Stimulated activated CD4-positive, alpha-beta T cell treated with anti-CD3 and anti-CD28 coated beads, TNF-alpha, amount 100 ng/mL, for 4 hours (primary cell): ENCODE measurements at places on chromosomes 2 and 18.

DNA sequence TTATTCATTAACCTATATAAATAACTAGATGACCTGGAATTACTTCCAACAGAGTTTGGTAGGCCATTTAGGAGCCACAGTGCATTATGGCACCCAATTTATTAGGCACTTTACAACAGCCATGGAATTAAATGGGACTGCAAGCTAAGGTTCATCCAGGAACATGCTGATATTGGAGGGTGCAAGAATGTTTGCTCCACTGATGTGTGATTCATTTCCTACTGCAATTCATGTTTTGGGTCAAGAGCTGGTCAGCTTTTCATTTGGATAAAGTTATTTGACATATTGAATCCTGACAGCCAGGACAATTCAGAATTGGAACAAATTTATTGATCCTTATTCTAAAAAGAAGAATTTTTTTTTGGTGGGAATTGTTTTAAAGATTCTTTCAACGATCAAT, 11.8 kb upstream of the LYPD1 start:
- DNase-seq = no peak

DNA sequence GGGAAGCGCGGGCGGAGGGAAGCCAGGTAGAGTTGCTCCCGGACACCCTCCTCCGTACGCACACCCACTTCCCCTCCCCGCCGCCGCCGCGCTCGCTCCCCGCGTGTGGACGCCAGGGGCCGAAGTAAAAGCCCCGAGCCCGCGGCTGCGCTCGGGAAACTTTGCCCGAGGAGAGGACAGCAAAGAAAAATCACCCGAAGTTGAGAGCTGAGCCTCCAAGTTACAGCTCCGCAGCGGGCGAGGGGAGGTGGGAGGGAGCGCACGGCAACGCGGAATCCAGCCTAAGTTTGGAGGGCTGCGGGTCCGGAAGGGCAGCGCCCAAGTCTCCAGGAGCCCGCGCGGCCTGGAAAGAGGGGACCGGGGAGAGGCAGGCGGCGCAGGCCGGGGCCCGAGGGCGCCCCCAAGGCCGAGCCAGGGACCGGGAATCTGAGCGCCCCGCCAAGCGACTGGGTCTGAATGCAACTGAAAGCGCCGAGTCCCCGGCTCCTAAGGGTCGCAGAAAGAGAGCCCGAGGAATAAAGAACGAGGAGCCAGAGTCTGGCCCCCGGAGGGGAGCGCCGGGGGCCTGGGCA, 706 bp upstream of the BCL11A start:
- no peak for DNase-seq

GRCh38 chr2:234145057-234145456, 94.6 kb downstream of the SPP2 start:
- DNase-seq = no peak

- DNase-seq = no peak
Measured at GRCh38 chr18:907885-908757, 3.5 kb downstream of the ADCYAP1 start.

GRCh38 chr2:52082646-52083045, 1050.7 kb upstream of the NRXN1 start:
- DNase-seq = no peak

- DNase-seq = no peak
Measured at GRCh38 chr18:37265382-37265781, 300.2 kb downstream of the CELF4 start.

DNA sequence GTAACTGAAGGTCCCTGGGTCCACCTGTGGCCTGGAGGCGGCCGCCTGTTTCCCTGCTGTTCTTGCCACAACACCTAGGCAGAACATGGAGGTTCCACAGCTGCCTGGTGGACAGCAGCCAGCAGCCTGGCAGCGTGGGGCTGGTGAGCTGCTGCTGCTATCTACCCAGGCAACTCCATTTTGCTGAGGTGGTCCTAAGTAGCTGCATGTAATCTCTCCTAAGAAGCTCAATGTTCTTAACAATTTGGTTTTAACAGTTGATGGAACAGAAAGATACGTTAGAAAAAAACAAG, 66.7 kb downstream of the NDUFA10 start:
- DNase-seq = no peak

- DNase-seq = no peak
Measured at GRCh38 chr18:26415631-26416030, 132.7 kb downstream of the KCTD1 start.

DNA sequence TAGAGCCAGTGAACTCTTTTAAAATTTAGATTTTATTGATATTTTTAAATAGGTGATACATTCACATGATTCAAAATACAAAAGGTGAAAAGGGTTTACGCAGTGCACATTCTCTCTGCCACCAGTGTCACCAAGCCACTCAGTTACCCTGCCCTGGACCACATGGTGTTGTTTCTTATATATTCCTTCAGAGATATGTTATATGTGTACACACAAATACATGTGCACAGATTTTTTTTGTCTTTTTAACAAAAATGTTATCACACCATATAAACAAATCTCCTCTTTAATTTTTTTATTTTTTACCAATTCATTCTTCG, 26.2 kb downstream of the SERPINB4 start:
- no peak for DNase-seq

- no peak for DNase-seq
Measured at GRCh38 chr2:136286423-136286822, 168.5 kb upstream of the CXCR4 start.

DNA sequence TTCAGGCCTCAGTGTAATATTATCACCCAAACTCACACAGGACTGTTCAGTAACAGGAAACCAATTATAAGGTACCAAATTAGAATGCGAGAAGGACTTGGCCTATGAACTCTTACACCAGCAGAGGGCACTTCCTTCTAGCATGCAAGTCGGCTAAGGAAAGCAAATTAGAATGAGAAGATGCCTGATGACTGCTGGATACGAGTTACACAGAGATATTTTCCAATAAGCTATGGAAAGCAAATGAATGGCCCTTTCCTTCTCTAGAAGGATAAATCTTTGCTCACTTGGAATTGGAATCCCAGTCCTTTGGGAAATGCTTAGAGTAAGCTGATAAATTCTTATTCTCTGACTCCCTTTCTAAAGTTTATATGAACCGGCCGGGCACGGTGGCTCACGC, 109.8 kb downstream of the AP1S3 start:
- no peak for DNase-seq

DNA sequence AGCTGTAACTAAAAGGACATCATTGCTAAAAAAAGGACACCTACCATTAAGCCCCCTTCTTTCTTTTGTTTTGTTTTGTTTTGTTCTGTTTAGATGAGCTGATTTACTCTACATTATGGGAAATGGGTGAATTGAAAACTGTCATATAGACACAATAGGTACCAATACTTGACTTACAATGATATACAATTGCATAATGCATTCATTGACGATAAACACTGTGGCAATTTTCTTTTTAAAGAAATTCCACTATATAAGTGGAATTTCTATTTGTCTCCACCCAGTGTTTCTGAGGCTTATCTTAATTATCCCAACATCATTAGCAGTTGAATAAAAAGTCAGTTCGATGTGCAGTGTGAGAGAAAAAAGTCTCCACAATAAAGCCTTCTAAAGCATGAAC, 282.1 kb downstream of the BCL2 start:
- no peak for DNase-seq

- no peak for DNase-seq
Measured at GRCh38 chr2:237074211-237074993, 11.3 kb upstream of the COPS8 start.

GRCh38 chr2:88919087-88919738, 227.7 kb downstream of the RPIA start:
- no peak for DNase-seq
